ENCODE measurements at places on chromosomes 4 and X.
A peak's percentile ranks its signal among the peaks of the same experiment; 100 is the strongest.

DNA sequence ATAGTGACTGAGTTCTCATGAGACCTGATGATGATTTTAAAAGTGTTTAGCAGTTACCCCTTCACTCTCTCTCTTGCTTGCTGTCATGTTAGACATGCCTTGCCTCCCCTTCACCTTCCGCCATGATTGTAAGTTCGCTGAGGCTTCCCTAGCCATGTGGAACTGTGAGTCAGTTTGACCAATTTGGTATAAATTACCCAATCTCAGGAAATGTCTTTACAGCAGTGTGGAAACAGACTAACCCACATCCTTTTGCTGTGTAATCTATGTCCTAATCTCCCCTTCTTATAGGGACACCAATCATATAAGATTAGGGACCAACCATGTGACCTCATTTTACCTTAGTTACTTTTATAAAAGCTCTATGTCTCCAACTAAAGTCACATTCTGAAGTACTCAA, 677.8 kb downstream of the ADGRL3 start:
- no peak for DNase-seq

- DNase-seq = peak; percentile 55
Observed at GRCh38 chrX:17590892-17591740, 146.2 kb upstream of the SCML1 start.

GRCh38 chr4:52876069-52876468, 14.0 kb downstream of the RASL11B start:
- no peak for DNase-seq

- DNase-seq = no peak
Observed at GRCh38 chrX:10854594-10854993, 234.2 kb upstream of the MID1 start.

DNA sequence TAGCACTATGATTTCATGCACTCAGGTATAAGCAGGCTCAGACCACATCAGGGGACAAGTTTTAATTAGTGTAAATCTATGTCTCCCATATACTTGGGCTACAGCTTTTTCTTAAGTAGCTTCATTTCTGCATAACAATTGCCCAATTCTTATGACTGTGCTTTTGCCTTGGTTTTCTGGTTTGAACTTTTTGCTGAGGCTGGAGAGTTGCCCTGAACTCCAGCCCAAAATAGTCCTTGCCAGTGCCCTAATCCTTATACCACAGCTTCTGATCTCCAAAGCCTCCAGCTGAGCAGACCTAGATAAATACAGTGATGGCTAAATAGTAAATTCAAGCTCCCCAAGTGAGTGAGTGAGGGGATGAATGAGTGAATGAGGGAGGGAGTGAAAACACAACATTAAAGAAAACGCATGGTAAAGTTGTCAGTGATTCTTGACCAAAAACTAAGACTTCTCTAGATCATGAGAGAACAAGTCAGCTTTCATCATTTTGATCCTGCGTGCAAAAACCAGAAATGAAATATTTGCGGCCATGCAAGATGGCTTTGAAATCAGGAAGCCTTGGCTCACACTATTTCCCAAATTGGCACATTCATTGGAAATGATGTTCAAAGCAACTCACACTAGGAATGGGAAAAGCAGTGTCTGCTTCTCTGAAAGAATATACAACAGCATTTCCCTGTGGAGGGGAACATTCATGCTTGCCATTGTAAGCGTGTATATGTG, 437.1 kb upstream of the CTSO start:
- no peak for DNase-seq

DNA sequence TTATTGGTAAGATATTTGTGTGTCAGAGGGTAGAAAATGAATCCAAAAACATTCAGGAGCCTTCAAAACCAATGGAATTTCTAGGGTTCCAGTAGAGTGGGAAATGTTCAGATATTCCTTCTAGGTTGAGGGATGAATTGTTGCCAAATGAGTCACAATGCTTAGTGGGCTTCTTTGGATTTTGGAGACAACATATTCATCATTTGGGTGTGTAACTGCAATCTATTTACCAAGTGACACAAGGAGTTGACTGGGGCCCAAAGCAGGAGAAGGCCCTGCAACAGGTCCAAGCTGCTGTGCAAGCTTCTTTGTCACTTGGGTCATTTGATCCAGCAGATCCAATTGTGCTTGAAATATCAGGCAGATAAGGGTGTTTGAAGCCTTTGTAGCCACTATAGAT, 551.5 kb upstream of the PITX2 start:
- no peak for DNase-seq

GRCh38 chr4:16819652-16820051, 78.8 kb downstream of the LDB2 start:
- DNase-seq = no peak

- DNase-seq = no peak
Observed at GRCh38 chrX:30262763-30263162, 15.8 kb downstream of the MAGEB1 start.

DNA sequence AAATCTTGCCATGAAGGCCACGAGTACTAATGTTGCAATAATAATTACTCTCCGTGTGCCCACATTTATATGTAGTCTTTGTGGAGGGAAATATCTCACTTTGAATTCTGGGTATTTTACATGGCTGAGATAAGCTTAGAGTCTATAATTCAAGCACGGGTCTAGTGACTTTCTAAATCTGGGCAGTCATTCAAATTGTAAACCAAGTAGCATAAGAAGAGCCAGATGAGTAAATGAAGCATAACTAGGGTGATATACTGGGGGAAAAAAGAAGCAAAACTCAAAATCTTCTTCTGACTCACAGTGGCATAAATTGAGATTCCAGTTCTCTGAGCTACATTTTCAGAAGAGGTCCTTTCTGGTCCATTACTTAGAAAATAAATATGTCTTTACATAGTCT, 53.0 kb downstream of the MAPK10 start:
- no peak for DNase-seq

- peak; percentile 24 for DNase-seq
Observed at GRCh38 chrX:124388562-124388961, 42.2 kb downstream of the SH2D1A start.

- DNase-seq = no peak
Observed at GRCh38 chr4:76874176-76874575, 23.8 kb downstream of the SOWAHB start.

- DNase-seq = no peak
Observed at GRCh38 chr4:40247350-40247749, 50.5 kb downstream of the RHOH start.

GRCh38 chr4:100555611-100556337, 38.0 kb upstream of the EMCN start:
- no peak for DNase-seq

- DNase-seq = no peak
Observed at GRCh38 chrX:109327251-109327650, 154.6 kb downstream of the GUCY2F start.

GRCh38 chrX:71955530-71956120, 45.0 kb downstream of the NHSL2 start:
- no peak for DNase-seq

DNA sequence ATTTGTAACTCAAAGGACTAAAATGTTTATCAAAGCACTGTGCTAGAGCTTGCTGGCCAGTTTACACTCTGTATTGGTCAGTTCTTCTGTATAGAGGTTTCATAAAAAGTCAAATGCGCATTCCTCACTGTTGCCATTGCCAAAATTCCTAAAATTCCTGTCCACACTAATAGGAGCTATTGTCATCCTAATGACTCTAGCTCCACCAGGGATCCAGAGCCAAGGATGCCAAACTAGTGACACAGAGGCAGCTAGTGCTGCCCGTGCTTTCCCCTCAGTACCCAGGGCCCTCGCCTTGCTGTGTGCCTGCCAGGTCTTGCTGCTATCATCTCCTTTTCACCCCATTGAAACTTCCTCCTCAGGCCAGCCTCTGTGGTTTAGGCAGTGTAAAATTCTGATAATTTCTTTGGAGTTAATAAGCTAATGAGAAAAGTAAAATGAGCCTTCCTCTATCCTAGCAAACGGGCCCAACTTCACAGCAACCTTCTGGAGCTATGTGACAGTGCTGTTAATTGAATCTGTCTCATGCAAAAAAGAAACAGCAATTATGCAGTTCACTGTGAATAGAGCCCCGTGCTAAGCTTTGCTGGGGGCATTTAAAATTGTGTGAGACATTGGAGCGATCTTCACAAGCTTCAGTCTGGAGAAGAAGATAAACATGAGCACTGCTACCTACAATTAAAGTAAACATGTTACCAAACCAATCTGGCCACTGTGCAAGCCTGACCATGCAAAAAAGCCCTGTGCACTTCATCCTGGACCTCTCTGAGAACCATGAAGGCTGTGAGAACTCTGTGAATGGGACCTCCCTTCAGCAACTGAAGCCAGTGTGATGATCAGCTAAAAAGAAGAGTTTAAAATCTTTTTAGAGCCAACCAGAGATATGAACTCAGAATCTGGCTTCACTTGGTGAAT, 43.1 kb upstream of the FGF2 start:
- no peak for DNase-seq

GRCh38 chr4:118842055-118842454, 6.1 kb upstream of the SEC24D start:
- no peak for DNase-seq

DNA sequence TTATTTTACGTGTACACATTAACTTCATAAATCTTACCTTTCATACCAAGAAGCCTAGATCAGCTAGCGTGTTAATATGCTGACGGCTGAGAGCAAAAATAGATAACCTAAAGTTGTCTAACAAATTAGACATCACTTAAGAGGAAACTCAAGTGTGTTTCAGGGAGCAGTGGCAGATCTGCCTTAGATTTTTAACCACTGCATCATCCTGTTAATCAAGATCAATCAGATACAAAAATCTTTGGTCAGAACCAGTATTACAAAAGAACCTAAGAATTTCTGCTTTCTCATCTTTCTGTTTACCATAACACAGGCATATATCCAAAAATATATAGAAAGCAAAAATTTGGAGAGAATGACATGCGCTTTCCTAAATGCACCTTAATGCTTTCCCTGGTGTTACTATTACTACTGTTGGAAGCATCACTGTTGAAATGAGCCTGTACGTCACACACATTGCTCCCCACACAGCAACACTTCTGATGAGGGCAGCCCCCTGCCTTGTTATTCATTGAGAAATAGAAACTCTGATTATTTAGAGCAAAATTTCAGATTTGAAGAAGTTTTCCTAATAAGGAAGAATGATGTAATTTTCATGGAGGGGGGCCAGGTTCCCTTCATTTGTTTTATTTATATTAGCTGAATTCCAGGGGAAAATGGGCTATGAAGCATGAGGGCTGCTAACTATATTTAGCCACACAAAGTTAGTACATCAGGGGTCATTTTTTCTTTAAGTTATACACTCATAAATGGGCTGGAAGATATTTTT, 152.3 kb downstream of the CBR4 start:
- DNase-seq = no peak

- no peak for DNase-seq
Observed at GRCh38 chr4:2442175-2442993, 23.6 kb downstream of the CFAP99 start.

- DNase-seq = no peak
Observed at GRCh38 chr4:5750946-5751665, 40.1 kb downstream of the EVC start.

DNA sequence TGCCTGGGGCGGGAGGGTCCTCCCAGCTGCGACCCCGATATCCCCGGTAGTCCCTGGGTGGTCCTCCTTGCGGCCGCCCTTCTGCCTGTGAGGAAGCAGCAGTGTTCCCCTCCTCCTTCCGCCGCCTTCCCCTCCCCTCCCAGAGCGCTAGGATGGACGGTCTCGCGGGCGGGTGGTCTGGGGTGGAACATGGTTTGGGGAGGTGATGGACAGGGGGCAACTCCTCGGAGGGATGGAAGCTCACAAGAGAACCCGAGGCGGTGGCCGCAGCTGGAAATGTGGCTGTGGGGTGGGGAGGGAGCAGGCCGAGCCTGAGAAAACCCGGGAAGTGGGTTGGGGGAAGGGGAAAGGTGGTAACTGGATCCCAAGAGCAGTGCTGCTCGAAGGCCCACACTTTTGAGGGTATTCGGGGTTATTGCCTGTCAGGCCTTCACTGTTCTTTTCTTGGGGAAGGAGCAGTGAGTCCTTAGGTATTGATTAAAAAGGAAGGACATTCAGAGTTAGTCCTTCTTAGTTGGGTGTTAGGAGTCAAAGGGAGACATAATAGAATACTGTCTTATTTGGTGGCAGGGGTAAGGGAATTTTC, 581 bp downstream of the UBE2K start:
- DNase-seq = peak; percentile 26

DNA sequence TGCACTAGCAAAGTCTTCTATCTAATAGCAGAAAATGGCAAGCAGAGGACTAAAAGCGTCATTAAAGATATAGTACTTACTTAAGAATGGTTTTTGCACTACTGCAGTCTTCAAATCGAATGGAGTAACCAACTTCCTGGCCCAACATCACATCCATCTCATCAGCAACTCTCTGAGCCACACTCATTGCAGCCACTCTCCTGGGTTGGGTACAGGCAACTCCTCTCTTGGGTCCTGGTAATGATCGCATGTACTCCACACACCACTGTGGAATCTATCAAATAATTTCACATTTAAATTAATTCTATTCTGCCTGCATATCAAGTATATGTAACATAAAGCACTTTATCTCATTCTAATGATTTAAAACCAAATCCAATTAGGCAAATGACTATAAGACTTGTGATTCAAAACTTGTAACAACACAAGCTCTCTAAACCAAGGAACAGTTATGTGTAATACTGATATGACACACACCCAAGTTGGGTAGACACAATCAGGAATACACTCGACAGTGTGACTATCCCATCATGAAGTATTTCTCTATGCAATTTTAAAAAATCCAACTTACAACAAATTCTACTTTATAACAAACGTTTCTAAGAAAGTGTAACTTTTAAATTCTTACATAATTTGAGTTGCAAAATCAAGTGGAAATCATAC, 13.6 kb downstream of the DHX15 start:
- DNase-seq = no peak

DNA sequence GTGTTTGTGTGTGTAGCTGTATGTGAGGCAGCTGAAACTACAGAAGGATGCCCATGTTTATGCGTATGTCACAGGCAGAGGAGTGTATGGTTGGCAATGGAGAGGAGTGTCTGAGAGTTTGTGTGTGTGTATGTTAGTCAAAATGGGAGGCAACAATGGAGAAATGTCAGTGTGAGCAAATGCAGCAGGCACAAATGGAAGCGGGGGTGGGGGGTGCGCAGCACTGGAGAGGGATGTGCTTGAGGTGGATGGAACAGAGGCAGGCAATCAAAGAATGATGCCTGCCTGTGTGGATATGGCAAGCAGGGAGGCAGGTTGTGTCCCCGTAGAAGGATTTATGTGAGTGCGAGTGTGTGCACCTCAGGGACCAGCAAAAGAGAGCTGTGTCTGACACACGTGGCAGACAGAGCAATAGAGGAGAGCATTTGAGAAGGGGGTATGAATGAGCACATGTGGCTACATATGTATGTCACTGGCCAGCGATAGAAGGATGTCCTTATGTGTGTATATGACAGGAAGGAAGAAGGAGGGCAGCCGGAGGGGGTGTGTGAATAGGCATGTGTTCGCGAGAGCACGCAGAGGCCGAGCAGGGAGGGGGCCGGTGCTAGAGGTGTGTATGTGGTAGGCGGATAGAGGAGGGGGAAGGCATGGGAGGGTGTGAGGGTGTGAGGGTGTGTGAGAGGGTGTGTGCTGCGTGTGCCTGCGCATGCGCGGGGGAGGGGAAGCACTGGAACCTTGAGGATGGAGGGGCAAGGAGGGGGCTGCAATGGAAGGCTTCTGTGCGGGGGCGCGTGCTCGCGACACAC, 1.1 kb downstream of the PJA1 start:
- DNase-seq = no peak

All from anterior cingulate cortex (tissue), 58 donors.